ENCODE measurements at places on chromosomes 4 and X. TPM values are rescaled to one million over a fixed set of nuclear protein-coding genes. Genes with fewer than 3 reads are reported as not detected.

- no peak for DNase-seq
- H3K36me3 ChIP-seq: no peaks in the 10 kb centered on the region
- H3K27me3 ChIP-seq: no peaks in the 10 kb centered on the region
- no peak overlapping the region for H3K27ac ChIP-seq
- no peak overlapping the region for H3K4me3 ChIP-seq
These were observed 207.5 kb downstream of the CHRDL1 start for GRCh38 chrX:110588164-110588563.

DNA sequence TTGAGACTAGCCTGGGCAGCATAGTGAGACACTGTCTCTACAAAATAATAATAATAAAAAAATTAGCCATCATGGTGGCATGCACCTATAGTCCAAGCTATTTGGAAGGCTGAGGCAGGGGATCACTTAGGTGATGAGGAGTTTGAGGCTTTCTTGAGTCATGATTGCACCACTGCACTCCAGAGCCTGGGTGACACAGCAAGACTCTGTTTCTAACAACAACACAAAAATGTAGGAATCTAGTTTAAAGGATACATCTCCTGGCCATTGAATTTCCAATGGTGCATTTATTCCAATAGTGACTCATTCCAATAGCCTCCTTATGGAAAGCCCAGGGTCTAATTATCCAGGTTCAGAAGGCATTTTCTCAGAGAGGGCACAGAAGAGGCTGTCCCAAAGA lies 21.9 kb upstream of the HERC6 start:
- H3K36me3 ChIP-seq: no peaks in the 10 kb centered on the region
- peaks cover 5% of the 10 kb centered on the region for H3K4me1 ChIP-seq
- DNase-seq: no peak
- no peak overlapping the region for H3K4me3 ChIP-seq

GRCh38 chr4:151035328-151035727 lies 20.2 kb upstream of the LRBA start:
- no peaks in the 10 kb centered on the region for H3K36me3 ChIP-seq
- DNase-seq: no peak
- peaks cover 6% of the 10 kb centered on the region for H3K4me1 ChIP-seq
- no peaks in the 10 kb centered on the region for H3K27me3 ChIP-seq
- no peak overlapping the region for H3K27ac ChIP-seq

GRCh38 chr4:158170691-158171561 lies 1.9 kb downstream of the GASK1B start:
- no peaks in the 10 kb centered on the region for H3K27me3 ChIP-seq
- H3K36me3 ChIP-seq: no peaks in the 10 kb centered on the region
- H3K4me1 ChIP-seq: peaks cover 17% of the 10 kb centered on the region
- H3K4me3 ChIP-seq: peak overlapping the region; percentile 56

DNA sequence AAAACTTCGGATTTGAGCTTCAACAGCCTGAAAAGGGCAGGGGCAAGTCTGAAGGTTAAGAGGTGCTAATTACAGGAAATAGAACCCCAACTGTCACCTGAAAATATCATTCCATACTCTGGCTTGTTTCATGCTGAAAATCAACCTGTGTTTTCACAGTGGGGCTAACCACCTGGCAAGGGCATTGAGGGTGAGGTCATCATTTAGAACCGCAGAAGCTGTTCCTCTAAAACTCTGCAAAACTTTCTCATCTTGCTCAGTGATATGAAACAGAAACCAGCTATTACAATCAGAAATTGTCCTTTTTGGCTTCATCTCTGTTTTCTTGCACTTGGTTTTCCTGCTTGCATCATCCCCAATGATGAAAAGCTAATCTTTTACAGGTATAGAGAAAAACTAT lies 247.6 kb downstream of the DCLK2 start:
- no peaks in the 10 kb centered on the region for H3K36me3 ChIP-seq
- H3K27ac ChIP-seq: no peak overlapping the region
- no peak overlapping the region for H3K4me3 ChIP-seq
- DNase-seq: no peak
- no peaks in the 10 kb centered on the region for H3K4me1 ChIP-seq

GRCh38 chr4:13174001-13174400 lies 310.1 kb downstream of the RAB28 start:
- no peak overlapping the region for H3K27ac ChIP-seq
- no peaks in the 10 kb centered on the region for H3K36me3 ChIP-seq
- no peaks in the 10 kb centered on the region for H3K4me1 ChIP-seq

The GABRE gene
- polyA plus RNA-seq: 34.1 TPM

The MAOB gene
- 0.10 TPM for polyA plus RNA-seq

The FAM184B gene
- polyA plus RNA-seq: 0.01 TPM
